ENCODE measurements at places on chromosomes 5 and 9.
A peak's percentile ranks its signal among the peaks of the same experiment; 100 is the strongest.

- no peak for DNase-seq
Observed at GRCh38 chr9:83435301-83435700, 102.9 kb downstream of the FRMD3 start.

DNA sequence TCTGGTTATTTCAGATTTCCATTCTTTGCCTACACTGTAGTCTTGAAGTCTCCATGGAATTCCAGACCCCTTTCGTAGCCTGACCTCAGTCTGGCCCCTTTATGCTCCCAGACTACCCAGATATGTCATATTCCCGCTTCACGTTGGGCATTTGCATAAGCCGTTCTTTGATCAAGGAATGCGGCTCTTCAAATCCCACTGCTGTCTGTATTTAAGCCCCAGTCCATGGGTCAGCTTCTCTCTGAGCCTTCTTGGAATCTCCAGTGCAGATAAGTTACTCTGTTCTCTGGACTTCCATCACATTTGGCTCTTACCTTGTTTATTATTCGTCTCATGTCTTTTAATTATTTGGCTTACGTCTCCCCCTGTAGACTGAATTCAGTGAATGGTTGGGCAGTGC lies 97.4 kb downstream of the PARP8 start:
- DNase-seq: no peak

DNA sequence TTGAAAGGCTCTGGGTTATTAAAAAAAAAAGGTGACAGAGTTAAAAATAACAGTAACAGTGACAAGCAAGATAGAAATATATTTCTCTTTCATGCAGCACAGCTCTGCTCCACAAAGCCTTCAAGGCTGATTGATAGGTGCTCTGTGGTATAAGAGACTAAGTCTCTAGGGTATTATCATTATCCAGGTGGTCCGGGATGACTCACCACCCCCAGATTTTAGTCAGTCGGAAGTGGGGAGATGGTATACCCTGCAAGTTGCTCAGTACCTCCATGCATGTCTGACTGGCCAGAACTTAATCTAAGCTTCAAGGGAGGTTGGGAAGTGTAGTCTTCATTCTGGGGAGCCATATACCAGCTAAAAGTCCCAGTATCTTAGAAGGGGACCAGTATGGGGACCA lies 76.1 kb downstream of the SLC1A3 start:
- DNase-seq: no peak

DNA sequence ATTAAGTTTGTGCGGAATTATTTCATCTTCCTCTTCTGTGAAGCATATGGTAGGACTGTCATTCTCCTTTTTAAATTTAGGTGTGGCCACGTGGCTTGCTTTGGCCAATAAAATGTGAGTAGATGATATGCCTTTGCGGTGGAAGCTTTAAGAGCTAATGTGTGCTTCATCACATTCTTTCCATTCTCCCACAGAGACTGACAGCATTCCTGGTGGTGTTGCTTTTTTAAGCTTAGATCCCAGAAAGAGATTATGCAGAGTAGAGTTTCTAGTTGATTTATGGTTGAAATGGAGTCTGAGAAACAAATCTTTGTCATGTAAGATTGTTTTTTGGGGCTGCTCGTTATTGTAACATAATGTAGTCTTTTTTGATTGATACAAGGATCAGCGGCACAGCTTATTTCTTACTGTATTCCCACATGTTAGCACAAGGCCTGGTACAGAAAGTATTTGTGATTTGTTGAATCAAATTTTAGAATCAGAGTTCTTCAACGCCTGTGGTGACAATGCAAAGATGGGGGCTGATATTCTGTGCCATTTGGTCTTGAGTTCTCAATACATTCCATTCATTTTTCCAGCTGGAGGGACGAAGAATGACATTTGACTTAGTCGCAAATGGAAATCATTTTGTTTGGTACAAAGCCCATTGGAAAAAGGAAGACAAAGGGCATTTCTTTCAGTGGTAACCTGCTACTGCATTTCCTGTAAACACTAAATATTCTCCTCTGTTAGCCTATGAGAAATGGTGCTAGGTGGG lies 209.9 kb upstream of the VLDLR start:
- no peak for DNase-seq

GRCh38 chr5:179262126-179262920 lies 82.9 kb downstream of the ADAMTS2 start:
- no peak for DNase-seq

- DNase-seq: peak; percentile 5
Observed at GRCh38 chr5:96601715-96602244, 60.4 kb upstream of the CAST start.

GRCh38 chr5:35847961-35848360 lies 8.7 kb upstream of the IL7R start:
- no peak for DNase-seq

DNA sequence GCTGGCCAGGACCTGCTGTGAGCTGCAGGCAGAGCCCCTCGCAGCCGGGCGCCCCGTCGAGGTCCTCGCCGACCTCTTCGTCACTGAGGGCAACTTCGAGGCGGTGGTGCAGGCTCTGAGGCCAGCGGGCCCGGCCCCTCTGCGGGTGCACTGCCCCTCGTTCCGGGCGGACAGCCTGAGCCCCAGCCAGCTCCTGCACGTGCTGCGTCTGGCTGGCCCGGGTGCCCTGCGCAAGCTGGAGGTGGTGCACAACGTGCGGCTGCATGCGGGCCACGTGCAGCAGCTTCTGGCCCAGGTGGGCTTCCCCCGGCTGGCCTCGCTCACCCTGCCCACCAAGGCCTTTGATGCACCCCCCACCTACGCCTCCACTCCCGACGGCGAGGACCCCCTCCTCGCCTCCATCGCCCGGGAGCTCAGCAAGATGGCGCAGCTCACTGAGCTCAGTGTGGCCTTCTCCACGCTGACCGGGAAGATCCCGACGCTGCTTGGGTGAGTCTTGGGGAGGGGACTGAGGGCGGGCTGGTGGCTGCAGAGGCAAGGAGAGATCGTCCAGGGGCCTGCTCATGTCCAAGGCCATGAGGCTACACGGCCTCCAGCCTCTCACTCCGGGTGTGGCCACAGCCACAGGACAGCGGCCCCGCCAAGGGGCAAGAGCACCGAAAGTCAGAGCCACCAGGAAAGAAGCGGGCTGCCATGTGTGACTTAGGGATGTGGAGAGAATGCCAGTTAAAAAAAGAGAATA lies 825 bp downstream of the LRRC14B start:
- no peak for DNase-seq

GRCh38 chr5:137758715-137759306 lies 4.6 kb upstream of the HNRNPA0 start:
- no peak for DNase-seq

DNA sequence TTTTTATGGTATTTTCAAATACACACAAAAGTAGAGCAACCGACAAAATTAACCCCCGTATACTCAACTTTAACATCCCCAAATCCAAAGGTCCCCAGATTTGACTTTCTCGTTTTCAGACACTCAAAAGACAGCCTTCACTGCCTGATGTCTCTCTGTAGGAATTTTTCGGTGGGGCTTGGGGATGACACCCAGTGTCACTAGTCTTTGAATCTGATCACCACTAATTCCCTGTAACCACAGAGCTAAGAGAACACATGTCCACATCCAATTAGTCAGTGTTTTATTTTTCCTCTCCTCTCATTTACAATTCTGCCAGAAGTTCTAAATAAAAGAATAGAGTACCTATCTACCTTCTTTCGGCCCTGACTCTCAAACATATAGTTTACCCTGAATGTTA lies 324.6 kb downstream of the ARL15 start:
- DNase-seq: no peak

DNA sequence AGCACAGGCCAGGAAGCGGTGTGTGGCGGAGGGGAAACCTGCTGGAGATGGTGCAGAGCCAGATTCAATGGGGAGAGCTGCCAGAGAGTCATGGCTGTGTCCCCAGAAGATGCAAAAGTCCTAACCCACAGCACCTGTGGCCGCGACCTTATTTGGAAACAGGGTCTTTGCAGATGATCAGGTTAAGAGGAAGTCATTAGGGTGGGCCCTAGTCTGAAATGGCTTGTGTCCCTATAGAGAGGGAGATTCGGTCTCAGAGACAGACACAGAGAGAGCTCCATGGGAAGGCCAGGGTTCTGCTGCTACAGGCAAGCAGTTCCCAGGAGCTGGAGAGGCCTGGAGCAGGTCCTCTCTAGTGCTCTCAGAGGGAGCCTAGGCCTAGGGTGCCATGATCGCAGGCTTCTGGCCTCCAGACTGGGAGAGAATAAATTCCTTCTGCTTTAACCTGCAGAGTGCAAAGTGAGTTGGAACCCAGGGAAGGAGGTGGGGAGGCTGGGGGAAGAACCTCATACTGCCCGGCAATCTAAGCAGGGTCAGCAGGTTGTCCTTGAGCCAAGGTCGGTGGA lies 1.9 kb upstream of the LPCAT1 start:
- DNase-seq: no peak

- no peak for DNase-seq
Observed at GRCh38 chr9:78989031-78989658, 582.6 kb upstream of the TLE4 start.

- peak; percentile 26 for DNase-seq
Observed at GRCh38 chr5:123371575-123372179, 51.5 kb downstream of the CEP120 start.

DNA sequence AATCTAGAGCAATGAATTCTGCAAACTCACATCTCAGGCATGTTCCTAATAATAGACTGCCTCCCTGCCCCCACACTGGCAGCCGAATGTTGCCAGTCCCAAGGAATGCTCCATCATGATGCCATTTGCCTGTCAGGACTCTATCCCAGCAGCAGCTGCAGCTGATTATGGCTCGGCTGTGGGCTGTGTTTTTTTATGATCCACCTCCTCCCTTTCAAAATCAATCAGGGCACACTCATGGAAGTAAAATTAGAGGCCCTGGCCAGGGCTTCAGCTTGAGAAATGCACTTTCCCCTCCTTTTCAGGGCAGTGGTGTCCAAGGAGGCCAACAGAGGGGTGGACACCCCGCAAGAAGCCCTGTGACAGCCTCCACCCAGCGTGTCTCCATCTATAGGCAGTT lies 176.7 kb upstream of the S1PR3 start:
- no peak for DNase-seq

- no peak for DNase-seq
Observed at GRCh38 chr5:1745123-1745795, 54.4 kb downstream of the MRPL36 start.

- no peak for DNase-seq
Observed at GRCh38 chr5:169115461-169116124, 185.3 kb downstream of the SLIT3 start.

- DNase-seq: no peak
Observed at GRCh38 chr5:156584871-156585270, 257.9 kb downstream of the SGCD start.

GRCh38 chr9:73176450-73176875 lies 24.8 kb downstream of the ANXA1 start:
- DNase-seq: no peak

DNA sequence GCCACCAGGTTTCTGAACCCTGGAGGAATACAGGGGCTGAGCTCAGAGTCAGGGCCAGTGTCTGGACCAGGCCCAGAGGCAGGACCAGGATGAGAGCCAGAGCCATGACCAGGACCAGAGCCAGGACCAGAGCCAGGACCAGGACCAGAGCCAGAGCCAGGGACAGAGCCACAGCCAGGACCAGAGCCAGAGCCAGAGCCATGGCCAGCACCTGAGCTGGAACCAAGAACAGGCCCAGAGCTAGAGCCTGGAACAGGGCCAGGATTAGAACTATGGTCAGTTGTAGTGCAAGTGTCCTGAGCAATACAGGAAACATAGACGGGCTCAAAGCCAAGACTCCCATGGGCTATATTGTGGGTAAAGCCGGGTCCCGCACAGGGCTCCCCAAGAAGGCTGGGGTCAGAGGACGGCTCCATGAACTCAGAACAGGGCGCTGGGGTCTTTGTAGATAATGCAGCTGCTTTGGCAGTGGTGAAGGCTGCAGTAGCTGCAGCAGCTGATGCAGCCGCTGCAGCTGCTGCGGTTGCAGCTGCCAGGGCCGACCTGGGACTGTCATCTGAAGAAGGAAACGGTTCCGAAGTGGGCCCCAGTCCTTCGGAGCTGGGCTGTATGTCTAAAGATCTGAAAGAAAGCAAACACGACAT lies 559 bp downstream of the SPAG8 start:
- DNase-seq: no peak

- DNase-seq: peak; percentile 12
Observed at GRCh38 chr5:180208435-180209081, 453 bp downstream of the RASGEF1C start.
